D341Med (cell line): ENCODE measurements at places on chromosomes 7 and 10.
A peak's percentile ranks its signal among the peaks of the same experiment; 100 is the strongest.

DNA sequence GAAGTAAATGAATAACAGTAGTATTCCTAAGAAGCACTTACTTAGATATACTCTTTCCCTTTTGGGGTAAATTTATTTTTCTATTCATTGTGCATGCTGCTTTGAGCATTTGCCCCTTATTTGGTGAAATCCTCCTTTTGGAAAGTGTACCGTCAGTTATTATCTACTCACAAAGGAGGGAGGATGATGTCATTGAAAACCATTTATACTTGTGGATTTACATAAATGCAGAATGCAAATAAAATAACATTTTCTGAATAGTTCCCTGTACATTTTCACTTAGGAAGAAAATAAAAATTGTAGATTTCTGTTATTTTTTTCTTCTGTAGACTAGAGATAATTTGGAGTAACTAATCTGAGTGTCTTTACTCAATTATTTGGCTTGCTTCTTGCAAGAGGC, 29.5 kb upstream of the SEM1 start:
- DNase-seq, result no peak

DNA sequence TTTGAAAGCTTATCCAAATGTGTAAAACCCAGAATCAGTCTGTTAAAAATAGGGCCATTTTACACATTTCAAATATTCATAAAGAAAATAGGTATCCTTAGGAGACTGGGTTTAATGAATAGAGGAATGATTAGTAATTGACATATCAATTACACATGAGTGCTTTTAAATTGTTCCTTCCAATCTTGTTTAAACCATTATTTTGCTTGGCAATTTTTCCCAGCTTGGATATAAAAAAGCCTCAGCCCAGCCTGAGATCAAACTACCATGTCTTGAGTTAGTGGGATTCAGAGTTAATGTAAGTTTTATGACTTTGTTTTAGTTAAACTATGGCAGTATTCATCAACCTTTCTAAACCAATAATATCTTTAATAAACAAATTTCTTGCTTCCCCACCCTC, 28.3 kb downstream of the PARP12 start:
- no peak for DNase-seq

- no peak for DNase-seq
Observed at GRCh38 chr10:128061306-128062300, 64.6 kb downstream of the MKI67 start.

- DNase-seq, result no peak
Observed at GRCh38 chr7:50352282-50352681, 47.8 kb downstream of the IKZF1 start.

DNA sequence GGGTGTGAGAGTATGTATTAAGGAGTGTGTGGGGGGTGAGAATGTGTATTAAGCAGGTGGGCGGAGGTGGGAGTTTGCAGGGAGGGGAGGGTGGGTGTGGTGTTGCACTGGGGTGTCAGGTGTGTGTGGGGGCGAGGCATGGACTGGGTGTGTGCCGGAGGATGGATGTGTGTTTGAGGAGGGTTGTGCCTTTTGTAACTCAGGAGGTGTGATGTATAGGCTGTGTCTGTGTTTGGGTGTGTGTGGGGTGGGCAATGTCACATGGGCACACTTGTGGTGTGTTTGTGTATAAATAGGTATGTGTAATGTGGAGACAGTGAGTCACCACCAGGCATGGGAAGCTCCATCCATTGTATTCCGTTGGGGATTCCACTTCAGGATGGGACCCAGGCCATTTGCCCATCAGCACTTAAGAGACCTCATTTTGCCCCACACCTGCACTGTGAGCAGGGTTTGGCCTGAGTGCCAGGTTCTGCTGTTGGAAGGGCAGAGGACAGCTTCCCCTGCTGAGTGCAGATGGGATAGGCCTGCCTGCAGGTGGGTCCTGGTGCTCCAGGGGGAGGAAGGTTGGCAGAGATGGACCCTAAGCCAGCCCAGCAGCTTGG, 5.8 kb downstream of the UNC5B start:
- DNase-seq, result no peak

DNA sequence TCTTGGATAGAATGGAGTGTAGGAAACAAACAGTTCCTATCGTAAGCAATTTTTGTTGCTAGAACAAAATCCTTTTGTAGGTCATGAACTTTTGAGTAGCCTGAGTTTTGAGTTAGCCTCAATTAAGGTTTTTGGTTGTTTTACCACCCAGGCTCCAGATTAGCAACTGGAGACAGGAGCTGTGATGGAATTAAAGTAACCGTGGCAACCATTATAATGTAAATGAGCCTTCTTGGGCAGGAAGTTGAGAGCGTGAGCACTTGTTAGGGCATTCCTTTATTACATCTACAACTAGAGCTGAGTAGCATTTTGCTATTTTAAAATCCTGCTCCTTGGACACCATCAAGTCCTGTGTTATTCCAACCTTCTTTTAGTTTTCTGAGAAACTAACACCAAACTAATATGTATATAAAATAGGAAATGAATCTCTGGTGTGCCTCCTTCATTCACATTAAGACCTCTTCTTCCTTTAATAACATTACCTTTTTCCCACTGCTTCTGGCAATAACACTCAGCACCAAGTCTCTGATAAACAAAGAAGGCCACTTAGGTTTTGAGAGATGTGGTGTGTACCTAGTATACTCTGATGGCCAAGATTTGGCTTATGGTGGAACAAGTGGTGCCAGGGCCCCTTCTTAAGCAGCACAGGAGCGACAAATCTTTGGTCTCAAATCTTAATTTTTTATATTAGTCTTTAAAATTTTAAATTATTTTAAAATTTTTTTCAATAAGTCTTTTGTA, 34.0 kb downstream of the AHCYL2 start:
- peak; percentile 53 for DNase-seq

DNA sequence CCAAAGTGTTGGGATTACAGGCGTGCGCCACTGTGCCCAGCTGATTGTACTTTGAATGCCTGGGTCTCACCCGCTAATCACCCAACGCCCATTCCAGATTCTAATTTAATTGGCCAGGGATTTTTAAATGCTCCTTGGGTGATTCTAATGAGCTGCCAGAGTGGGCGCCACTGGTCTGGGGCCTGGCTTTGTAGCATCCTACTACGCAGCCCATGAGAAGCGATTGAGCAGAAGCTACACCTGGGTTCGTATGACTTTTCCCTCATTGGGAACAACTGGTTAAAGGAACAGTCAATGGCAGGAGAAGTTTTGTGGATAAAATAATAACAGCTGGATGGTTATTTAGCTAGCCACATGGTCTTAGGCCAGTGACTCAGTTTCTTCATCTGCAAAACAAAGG, 108.0 kb downstream of the SPAG6 start:
- DNase-seq, result no peak

DNA sequence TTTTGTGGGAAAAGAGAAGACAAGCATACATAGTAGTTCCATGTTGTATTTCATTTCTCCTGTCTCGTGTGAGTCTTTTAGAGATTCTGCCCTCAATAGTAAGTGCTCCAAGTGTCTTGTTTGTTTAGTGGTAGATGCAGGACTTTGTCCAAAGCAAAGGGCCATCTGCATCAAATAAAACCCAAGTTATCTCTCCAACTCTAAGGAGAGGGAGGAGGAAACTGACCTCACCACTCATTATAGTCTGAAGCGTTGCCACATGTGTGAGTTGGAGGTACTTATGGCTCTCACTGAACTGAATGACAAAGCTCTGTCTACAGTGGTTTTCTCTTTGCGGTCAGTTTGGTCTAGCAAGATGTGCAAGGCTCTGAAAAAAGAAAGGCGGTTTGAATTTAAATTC, 272.6 kb downstream of the DOCK4 start:
- DNase-seq, result no peak

DNA sequence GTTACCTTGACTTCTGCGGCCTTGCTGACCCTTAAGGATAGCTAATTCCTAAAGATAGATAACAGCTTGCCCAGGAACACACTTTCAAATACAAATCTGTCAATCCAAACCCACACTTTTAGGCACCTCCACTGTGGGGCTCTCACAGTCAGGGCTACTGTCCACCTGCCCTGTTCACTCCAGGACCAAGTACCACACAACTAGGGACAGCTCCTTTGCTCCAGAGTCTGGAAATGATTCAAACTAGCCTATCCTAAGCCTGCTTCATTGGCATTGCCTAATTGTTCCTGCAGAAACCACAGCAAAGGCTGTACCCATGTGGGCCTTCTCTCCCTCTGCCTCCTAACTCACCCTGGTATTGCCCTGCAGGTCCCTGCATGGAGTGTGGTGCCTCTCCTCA, 538.9 kb upstream of the IGFBP3 start:
- DNase-seq, result no peak

GRCh38 chr7:13027321-13027720, 339.9 kb downstream of the ARL4A start:
- no peak for DNase-seq

GRCh38 chr7:99293167-99293566, 20.5 kb downstream of the MYH16 start:
- no peak for DNase-seq

GRCh38 chr10:12841826-12842225, 159.7 kb downstream of the CCDC3 start:
- no peak for DNase-seq
